Caudate nucleus (tissue), 63 donors: ENCODE measurements at places on chromosomes 4 and X.

DNA sequence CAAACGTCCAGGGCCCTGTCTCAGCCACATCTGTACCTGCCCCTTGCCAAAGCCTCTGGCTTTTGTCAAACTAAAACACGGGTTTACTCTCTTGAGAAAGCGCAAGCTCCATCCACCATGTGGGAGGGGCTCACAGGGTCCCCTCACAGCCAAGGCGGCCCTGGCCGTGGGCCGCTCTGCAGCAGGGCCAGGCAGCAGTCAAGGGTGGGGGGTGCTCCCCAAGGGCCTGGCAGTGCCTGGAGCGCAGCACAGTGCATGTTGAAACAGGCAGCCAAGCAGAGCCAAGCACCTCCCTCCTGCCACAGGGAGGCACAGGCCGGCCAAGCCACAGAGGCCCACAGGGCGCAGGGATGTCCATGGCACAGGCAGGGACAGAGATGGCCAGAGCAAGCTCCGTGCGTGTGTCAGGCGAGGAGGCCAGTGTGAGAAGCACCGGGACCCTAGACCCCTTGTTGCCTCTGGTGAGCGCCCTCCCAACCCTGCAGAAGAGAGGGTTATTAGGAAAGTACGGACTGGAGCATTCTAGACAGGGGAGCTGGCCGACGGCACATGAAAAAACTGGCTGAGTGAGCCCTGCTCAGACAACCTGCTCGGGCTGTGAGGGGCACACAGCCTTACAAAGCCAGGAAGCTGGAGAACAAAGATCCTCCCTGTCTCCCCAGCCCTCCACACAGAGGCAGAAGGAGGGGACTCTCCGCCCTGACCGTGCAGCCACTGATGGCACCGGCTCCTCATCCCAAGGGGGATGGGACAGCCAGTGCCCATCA, 39.0 kb downstream of the FAM53A start:
- DNase-seq, result peak; percentile 80

DNA sequence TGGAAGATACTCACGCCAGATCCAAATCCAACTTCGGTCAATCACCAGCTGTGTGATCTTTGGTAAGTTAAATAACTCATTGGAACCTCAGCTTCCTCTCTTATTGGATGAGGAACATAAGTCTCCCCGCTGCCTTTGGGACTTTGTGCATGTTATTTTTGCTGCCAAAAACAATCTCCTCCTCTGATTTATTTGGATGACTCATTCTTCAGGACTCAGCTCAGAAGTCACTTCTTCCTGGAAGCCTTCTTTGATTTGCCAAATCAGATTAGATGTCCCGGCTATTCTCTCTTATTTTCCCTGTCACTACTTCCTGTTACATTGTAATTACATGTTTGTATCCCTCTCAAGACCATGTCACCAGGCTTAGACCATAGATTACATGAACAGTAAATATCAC, 138.0 kb upstream of the BOD1L1 start:
- no peak for DNase-seq

DNA sequence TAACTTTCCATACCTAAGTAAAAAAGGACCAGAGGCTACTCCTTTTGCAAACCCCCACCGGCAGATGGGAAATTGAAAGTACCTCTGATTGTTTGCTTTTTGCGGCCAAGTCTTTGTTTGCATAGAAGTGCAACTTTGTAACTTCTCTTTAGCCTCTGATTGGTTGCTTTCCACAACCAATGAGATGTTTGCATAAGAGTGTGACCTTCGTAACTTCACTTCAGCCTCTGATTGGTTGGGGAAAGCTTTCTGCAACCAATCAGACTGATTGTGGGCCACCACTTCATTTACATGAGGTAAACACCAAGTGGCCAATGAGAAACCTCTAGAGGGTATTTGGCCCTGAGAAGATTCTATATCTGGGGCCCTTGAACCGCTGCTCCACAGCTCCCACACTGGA, 48.8 kb upstream of the PGRMC1 start:
- no peak for DNase-seq

DNA sequence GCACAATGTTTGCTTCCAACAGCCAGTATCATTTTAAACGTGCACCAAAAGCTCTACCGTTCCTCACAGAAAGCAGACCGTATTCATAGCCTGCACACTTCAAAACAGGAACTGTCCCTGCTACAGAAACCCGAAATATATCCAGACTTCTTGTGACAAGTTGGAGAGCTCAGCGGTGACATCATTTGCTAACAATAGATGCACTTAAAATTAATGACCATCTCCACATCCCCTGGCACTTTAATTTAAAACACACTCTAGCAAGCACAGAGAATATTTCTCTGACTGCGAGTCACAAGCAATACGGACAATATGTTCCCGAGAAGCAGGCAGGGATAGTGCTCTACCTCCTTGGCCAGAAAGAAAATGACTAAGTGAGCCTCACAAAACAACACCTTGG, 2.5 kb downstream of the NYX start:
- DNase-seq, result no peak

GRCh38 chr4:16457944-16458343, 231.7 kb upstream of the TAPT1 start:
- no peak for DNase-seq

- DNase-seq, result no peak
Observed at GRCh38 chrX:28998609-28999135, 411.4 kb downstream of the IL1RAPL1 start.

- no peak for DNase-seq
Observed at GRCh38 chr4:155745984-155746383, 12.8 kb upstream of the GUCY1B1 start.

DNA sequence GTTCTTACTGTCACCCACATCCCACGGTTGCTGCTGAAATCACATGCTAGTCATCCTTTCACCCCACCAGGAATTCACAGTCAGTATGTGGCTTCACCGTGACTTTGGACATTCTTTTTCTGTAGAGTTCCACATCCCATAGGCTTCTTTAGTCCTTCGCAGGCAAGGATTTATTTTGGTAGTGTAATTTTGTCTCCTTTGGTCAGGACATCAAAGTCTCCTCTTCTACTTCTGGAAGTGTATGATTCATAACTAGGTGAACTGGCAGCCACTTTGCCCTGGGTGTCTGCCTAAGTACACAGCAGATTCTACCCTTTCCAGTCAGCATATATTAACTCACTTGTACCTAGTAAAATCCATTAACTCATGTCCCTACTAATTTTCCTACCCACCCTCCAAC, 38.3 kb upstream of the MMAA start:
- DNase-seq, result peak; percentile 1

GRCh38 chr4:42954963-42955669, 62.6 kb downstream of the GRXCR1 start:
- no peak for DNase-seq

DNA sequence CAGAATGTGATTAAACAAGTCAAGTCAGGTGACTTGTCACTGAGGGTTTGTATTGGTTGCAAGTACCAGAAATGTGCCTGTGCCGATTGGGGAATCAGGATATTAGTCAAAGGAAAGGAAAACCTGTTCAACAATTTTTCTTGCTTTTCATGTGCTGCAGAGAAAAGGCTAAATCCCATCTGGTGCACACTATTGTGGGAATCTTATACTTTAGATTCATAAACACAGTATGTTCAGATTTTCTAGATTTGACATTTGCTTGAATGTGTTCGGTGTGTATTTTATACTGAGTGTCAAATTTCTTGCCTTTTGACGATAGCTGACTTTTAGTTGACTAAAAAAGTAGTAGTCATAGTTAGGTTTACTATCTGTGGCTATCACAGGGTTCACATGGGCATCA, 37.6 kb downstream of the GAB1 start:
- no peak for DNase-seq

- DNase-seq, result no peak
Observed at GRCh38 chrX:112774651-112775293, 65.9 kb downstream of the AMOT start.

DNA sequence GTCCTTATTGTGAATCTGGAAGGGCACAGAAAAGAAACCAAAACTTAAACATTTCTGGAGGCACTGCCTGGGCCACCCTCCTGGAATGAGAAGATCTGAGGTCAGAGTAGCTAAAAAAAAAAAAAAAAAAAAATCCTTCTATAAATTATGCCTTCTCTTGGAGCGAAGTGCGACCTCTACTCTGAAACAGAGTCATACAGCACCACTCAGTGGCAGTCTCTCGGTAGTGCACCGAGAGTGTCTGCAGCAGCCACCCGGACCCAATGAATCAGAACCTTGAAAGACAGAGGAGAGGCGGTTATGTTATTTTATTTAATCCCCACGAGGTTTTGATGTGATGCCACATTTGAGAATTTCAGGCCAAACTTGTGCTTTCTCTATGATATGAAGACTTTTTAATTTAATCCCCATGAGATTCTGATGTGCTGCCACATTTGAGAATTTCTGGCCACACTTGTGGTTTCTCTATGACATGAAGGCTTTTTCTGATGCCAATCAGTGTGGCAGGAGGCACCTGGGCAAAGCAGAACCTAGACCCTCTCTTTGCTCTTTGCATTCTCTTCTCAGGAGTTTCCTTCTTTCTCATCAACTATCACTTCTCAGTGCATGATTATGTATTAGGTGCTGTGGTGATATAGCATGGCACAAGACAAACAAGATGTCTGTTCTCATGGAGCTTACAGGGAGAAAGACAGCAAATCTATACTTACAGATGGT, 5.6 kb upstream of the CT47C1 start:
- peak; percentile 0 for DNase-seq

- peak; percentile 81 for DNase-seq
Observed at GRCh38 chrX:102720237-102721168, at the start of gene GPRASP3. TSS of gene GPRASP3 (plus strand) at chrX:102720743. CDS start at chrX:102748996, 28,253 bp downstream.

- no peak for DNase-seq
Observed at GRCh38 chrX:71533851-71534561, 1.1 kb downstream of the OGT start.

GRCh38 chrX:123884809-123885408, 25.1 kb downstream of the XIAP start:
- no peak for DNase-seq

GRCh38 chrX:12949927-12950656, 24.8 kb upstream of the TMSB4X start:
- DNase-seq, result peak; percentile 2

GRCh38 chrX:10047133-10047532, 80.0 kb downstream of the CLDN34 start:
- no peak for DNase-seq

DNA sequence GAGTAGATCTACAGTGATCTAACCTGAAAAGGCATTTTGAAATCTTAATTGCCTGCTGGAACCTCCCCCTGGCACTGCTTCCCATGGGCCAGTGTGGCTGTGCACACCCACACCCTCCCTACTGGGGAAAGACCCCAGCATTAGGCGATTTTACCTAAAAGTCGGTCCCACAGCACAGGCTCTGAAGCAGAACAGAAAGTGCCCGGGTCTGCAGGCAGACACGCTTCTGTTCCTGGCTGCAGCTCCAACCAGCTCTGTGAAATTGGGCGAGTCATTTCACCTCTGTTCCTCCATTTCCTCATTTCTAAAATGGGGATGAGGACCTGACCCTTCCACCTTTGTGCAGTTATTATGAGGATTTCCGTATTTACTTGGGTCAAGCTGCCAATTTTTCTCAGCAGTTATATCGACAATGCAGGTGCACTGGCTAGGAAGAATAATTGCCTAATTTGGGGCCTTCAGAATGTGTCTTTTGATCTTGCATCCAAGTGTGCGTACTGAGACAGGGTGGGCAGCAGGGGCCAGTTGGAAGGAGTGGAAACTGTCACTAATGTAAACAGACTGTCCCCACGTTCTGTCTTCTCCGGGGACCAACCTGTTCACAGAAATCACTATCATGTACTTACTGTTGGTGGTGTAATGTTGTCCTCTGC, 7.1 kb downstream of the KLF3 start:
- no peak for DNase-seq

DNA sequence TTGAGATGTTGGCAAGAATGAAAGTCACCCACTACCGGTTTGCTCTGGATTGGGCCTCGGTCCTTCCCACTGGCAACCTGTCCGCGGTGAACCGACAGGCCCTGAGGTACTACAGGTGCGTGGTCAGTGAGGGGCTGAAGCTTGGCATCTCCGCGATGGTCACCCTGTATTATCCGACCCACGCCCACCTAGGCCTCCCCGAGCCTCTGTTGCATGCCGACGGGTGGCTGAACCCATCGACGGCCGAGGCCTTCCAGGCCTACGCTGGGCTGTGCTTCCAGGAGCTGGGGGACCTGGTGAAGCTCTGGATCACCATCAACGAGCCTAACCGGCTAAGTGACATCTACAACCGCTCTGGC, 12.3 kb downstream of the RPL9 start:
- no peak for DNase-seq

DNA sequence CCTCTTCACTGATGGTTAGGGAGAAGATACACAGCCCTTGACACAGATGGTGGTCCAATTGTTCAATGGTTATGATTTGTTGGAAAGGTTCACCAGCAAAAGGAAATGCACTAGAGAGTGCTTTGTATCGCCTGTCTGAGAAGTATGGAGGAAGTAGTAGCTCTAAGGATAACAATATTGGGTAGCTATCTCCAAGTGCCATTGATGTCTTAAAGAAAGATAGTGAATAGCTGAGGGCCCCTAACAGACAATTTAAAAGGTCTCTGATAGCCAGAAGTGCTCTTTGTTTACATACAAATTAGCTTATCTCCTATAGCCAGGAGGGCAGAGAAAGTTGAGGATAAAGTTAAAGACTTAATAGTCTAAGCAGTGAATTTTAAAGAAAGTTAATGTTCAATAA, 33.9 kb upstream of the BLTP1 start:
- DNase-seq, result no peak

- no peak for DNase-seq
Observed at GRCh38 chrX:41045960-41046567, 39.2 kb upstream of the USP9X start.

GRCh38 chr4:128227991-128228571, 59.5 kb downstream of the PGRMC2 start:
- DNase-seq, result no peak

DNA sequence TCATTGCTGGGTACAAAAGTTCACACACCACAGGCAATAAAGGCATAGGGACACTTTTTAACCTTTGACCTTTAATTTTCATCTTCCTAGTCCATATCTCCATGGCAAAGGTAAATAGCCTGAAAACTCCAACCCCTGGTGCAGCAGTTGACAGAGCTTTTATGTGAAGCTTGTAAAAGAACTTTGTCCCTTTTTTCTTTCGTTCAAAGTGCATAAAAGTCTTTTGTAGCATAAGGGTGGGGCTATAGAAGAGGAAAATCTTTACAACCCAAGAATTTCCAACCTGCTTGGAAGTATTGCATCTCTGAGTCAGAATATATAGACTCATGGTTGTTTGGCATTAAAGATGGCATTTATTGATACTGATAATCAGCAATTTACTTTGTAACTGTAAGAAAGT, 20.4 kb downstream of the POF1B start:
- no peak for DNase-seq

DNA sequence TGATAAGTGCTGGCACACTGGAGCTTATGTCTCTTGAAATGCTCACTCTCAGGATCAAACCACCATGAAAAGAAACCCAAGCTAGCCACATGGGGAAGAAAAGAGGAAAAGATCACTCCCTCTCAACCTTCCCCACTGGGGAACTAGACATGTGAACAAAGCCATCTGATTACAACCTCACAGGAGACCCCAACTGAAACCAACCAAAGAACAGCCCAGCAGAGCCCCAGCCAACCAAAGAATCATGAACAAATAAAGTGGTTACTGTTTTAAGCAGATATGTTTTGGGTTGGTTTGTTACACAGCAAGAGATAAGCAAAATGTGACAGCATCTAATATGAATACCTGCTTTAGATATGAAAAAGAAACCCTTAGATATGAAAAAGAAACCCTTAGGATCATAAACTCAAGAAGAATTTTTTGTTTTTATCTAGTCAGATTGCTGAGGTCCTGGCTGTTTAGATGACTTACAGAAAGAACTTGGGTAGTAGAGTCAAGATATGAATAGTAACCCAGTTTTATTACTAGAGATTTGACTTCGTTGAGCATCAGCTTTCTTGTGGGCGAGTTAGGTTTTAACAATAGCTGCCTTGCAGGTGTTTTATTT, 23.7 kb upstream of the TLR7 start:
- DNase-seq, result no peak
